Fibroblast of skin of right biceps (primary cell): ENCODE measurements at places on chromosomes 16 and 17.
A peak's percentile ranks its signal among the peaks of the same experiment; 100 is the strongest.

GRCh38 chr17:78705071-78705470 lies 77.0 kb downstream of the CYTH1 start:
- no peak for DNase-seq

GRCh38 chr17:57782647-57783337 lies 37.7 kb upstream of the CCDC182 start:
- DNase-seq, result no peak

GRCh38 chr17:41792845-41793783 lies 6.6 kb upstream of the JUP start:
- peak; percentile 52 for DNase-seq

GRCh38 chr16:2976201-2976600 lies 4.0 kb downstream of the PKMYT1 start:
- no peak for DNase-seq

GRCh38 chr17:62688398-62689160 lies 61.1 kb downstream of the MRC2 start:
- no peak for DNase-seq
